ENCODE measurements at places on chromosomes 13 and 19.

DNA sequence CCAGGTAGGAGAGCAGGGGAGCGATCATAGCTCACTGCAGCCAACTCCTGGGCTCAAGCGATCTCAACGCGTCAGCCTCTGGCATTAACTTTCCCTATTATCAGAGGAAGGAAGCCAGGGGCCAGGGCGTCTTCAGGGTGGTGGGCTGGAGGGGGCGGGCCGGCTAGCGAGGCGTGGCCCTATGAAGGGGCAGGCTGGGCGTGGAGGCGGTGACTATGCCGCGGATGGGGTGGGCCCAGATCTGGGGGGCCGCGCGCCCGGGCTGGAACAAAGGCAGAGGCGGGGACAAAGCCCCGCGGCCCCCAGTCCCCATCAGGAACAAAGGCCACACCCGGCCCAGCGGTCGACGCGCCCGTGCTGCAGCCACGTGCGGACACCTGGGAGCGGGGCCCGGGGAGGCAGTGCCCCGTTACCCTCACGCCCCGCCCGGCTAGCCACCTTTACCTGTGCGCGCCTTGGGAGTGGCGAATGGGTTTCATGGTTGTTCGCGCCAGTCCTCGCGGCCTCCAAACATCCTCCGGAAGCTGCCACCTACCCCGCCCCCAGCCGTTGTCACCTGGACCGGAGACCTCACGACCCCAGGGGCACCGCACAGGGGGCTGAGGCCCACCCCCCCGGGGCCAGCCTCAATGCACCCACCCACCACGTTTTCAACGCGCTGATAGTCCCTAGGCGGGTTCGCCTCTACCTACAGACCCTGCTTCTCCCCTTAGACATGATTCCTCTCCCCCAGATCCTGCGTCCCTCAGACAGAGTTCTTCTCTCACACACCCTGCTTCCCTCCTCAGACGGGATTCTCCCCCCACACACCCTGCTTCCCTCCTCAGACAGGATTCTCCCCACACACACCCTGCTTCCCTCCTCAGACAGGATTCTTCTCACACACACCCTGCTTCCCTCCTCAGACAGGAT is 5.4 kb upstream of the TRIM28 start:
- DNase-seq = no peak

GRCh38 chr13:28699246-28699645 is 19.5 kb downstream of the SLC46A3 start:
- DNase-seq = no peak

GRCh38 chr13:27619728-27620376 is 477 bp downstream of the LNX2 start:
- no peak for DNase-seq

DNA sequence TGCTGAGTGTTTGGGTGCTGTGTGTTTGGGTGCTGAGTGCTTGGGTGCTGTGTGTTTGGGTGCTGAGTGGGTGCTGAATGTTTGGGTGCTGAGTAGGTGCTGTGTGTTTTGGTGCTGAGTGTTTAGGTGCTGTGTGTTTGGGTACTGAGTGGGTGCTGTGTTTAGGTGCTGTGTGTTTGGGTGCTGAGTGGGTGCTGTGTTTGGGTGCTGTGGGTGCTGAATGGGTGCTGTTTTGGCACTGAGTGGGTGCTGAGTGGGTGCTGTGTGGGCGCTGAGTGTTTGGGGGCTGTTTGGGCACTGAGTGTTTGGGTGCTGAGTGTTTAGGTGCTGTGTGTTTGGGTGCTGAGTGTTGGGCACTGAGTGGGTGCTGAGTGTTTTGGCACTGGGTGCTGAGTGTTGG is 48.5 kb upstream of the F7 start:
- DNase-seq = no peak

DNA sequence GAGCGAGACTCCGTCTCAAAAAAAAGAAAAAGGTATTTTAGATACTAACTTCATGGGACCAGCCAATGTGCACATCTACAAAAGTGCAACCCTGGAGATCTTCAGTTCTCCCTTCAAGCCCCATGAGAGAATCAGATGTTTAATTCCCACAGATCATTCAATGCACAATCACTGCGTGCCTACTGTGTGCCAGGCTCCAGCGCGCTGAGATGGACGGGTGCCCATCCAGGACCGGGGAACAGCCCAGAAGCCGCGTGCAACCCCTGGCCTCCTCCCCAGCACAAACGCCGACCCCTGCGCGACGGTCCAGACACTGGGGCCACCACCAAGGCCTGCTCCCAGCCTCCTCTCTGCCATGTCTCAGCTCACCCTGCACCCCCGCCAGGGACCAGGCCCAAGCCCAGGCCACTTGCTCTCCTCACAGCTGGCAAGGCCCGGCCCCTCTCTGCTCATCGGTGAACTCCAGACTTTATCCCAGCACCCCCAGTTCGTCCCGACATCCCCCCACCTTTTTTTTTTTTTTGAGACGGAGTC is 5.3 kb downstream of the BTBD2 start:
- no peak for DNase-seq

DNA sequence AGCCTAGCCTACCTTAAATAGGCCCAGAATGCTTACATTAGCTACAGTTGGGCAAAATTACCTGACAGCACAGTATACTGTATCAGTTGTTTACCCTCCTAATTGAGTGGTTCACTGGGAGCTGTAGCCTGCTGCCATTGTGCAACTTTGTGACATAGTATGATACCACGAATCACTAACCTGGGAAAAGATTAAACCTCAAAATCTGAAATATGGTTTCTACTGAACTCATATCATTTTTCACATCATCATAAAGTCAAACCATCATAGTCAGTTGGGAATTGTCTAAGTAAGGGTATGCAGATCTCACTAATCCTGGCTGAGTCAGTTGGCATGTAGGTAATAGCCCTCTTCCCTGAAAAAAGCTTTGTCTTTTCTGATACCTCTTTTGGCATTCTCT is 9.2 kb downstream of the PAN3 start:
- no peak for DNase-seq

GRCh38 chr13:59880468-59880867 is 283.3 kb downstream of the DIAPH3 start:
- no peak for DNase-seq

DNA sequence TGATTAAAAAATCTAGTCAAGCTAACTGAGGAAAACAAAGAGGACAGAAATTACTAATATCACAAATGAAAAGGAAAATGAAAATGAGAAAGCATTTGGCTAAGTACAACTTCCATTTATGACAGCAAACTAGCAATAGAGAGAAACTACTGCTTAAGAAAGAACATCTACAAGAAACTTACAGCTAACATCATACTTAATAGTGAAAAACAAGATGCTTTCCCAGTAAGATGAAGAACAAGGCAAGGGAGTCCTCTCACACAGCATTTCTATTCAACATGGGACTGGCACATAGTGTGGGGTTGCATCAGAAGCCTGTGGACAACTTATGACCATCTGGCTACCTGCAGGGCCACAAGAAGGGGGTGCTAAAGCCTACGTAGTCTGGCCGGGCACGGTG is 39.3 kb downstream of the ZNF44 start:
- no peak for DNase-seq

DNA sequence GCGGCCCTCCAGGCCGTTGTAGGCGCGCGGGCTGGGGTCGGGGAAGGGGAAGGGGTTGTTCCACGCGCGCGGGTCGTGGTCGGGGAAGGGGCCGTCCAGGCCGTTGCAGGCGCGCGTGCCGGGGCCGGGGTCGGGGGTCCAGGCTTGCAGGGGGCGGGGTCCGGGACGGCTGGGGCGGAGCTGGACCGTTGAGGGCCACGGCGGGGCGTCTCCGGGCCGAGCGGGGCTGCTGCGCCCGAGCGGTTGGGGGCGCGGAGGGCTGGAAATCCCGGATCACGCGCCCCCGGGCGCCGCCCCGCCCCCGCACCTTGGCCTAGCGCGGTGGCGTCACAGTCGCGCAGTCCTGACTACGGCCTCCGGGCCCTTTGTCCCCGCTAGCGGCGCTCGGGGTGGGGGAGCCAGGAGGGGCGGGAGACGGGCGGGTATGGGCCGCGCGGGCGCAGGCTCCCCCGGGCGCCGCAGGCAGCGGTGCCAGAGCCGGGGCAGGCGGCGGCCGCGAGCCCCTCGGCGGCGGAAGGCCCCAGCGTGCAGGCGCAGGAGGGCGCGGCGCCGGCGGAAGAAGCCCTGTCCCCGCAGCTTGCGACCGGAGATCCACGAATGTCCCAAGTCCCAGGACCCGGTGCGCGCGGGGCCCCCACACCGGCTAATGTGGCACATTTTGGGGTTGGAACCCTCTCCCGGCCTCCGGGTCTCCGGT is 665 bp downstream of the GPX4 start:
- DNase-seq = no peak

DNA sequence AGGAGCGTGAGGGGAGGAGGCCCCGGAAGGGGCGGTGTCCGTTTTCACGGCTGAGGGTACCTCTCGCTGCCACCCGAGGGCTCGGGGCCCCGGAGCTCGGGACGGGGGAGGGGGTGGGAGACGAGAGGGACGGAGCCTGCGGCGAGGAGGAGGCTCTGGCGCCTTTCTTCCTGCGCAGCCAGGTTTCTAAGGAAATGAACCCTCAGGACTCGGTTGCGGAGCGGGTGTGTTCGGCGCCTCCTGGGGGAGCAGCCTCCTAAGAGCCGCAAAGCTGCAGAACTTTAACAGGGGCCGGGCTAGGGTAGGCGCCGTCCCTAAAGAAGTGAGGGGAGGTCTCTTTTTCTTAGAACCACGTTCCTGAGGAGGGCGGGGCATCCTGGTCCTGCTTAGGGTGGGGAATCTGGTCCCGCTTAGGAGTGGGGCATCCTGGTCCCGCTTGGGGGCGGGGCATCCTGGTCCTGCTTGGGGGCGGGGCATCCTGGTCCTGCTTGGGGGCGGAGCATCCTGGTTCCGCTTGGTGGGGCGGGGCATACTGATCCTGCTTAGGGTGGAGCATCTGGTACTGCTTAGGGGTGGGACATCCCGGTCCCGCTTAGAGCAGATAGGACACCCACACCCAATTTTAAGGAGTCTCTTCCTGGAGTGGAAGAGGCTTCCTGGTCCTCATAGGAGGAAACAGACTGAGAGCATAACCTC is 6.2 kb downstream of the SYT5 start:
- no peak for DNase-seq

GRCh38 chr19:23547816-23548430 is 139.1 kb downstream of the ZNF675 start:
- no peak for DNase-seq

DNA sequence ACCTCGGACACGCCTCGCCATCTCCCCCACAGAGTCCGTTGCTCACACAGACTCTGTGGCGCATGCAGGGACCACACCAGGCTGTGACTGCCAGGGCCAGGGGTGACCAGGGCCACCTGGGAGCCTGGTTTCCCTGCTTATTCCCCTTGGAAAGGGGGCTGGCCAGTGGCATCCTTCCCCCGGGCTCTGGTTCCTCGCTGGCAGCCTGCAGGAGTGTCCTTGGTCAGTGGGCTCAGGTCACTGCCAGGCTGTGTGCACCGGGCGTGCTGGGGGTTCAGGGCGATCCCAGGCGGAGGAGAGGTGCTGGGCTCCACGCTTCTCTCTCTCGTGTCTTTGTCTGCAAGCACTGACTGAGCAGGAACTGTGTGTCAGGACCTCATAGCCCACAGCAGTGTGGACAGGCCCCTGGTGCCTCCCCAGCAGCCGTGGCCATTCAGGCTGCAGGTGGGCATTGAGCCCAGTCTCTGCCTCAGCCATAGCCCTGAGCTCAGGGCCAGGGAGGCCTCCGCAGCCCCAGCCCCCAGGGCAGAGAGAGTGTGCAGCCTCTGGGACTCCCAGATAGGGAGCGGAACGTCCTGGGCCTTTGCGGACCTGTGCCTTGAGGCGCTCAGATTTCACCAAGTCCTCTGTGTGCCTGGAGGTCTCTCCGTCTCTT is 6.5 kb downstream of the PIAS4 start:
- no peak for DNase-seq

DNA sequence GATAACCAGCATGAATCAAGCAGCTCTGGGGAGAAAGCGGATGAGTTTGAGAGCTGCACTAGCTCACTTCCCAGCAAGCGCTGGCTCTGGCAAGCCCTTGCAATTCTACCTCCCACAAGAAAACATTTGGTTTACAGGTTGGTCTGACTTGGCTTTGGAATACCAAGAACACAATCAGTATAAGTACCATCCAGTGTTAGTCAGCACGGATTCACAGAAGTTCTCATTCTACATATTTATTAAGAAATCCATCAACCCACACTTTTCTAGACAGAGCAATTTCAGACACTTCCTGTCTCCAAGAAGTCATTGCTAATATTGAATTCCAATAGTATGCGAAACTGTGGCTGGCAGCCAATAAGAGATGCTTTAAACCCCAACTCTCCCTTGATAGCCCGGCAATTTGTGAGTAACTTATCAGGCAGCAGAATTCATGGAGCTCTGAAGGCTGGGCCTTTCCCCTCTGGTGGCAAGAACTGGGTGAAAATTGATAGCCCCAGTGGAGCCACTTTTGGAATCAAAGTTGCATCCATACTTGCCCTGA is 59.4 kb upstream of the WASF3 start:
- DNase-seq = no peak

- no peak for DNase-seq
Measured at GRCh38 chr19:31135841-31136240, 213.4 kb downstream of the TSHZ3 start.

- DNase-seq = no peak
Measured at GRCh38 chr19:27962264-27962663, 1250.7 kb downstream of the UQCRFS1 start.

GRCh38 chr13:32947411-32948276 is 68.6 kb upstream of the KL start:
- DNase-seq = no peak

DNA sequence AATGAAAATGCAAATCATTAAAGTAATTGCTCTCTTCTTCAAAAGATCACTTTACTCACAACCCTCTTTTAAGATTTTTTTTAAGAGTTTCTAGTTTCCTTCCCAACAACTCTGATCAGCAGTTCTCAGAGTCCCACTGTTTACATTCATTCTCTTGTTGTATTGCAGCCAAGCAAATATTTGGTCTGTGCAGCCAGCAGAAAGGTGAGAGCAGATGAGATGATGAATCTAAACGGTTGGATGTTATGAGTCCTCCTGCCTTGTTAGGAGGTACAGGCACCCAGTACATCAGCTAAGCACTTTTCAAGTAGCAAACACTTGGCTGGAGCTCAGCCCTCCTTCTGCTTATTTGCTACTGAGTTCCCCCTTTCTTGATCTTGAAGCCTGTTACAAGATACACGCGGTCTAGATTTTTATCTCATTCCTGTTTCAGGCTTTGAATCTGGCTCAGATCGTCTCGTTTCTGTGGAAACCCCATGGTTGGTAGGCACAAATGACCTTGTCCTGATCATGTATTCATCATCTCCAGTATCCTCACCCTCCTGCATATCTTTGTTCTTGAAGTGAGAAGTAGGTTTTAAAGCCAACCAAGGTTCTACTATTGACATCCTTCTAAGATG is 300.7 kb downstream of the DCT start:
- DNase-seq = no peak

DNA sequence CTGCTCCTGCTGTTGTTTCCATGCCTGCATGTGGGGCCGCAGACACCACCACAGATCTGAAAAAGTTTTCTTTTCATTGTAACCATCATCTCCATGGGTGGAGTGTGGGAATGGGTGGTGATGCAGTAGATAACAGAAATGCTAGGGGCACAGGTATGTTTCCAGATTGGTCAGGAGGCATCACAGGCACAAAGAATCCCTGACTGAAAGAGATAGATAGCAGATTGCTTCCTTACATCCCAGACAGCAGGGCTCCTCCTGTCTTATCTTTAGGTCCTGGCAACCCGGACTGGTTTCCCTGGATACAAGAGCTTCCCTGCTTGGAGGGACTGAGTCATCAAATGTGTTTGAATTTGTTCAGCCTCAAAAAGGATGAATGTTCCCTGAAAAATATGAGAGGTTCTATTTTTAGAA is 1937.6 kb downstream of the PCDH9 start:
- no peak for DNase-seq

All from GF-D8 (cell line).